K562 (cell line): ENCODE measurements at places on chromosomes 5 and 9. TPM values are rescaled to one million over a fixed set of nuclear protein-coding genes. Genes with fewer than 3 reads are reported as not detected.

DNA sequence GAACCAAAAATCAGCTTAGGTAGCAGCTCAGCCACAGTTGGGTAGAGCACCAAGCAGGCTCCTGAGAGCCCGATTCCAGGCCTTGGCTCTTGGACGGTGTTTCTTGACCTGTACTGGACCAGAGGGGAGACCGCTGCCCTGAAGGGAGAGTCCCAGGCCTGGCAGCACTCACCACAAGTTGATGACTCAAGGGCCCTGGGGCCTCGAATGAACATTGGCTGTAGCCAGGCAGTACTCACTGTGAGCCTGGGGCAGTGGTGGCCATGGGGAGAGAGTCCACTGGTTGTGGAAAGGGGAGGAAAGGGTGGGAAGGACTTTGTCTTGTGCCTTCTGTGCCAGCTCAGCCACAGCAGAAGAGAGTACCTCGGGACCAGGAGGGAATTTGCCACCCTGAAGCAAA lies 166.1 kb downstream of the EDIL3 start:
- no peak overlapping the region for H3K27ac ChIP-seq
- no peak for DNase-seq
- no peaks in the 10 kb centered on the region for H3K36me3 ChIP-seq
- H3K27me3 ChIP-seq = no peaks in the 10 kb centered on the region

GRCh38 chr9:107942291-107942690 lies 452.7 kb upstream of the KLF4 start:
- H3K36me3 ChIP-seq = no peaks in the 10 kb centered on the region
- H3K4me1 ChIP-seq = peaks cover 6% of the 10 kb centered on the region; the same call in 2 of the 3 replicates
- H3K27ac ChIP-seq = no peak overlapping the region
- no peak for DNase-seq

NR6A1 gene
- total RNA-seq = 55.4 and 56.7 TPM in 2 replicates

NUDT12 gene
- total RNA-seq = 15.5 and 17.6 TPM in 2 replicates

GRCh38 chr9:15485836-15486666 lies 24.7 kb downstream of the PSIP1 start:
- peaks cover 50% of the 10 kb centered on the region for H3K36me3 ChIP-seq
- H3K4me1 ChIP-seq = no peaks in the 10 kb centered on the region
- no peak overlapping the region for H3K27ac ChIP-seq

LHX6 gene
- 13.4 and 14.0 TPM in 2 replicates for total RNA-seq

- no peak overlapping the region for H3K4me3 ChIP-seq
- no peak for DNase-seq
- H3K27ac ChIP-seq = no peak overlapping the region
- H3K27me3 ChIP-seq = peaks cover 31% of the 10 kb centered on the region
Observed at GRCh38 chr5:81359108-81359507, 34.8 kb downstream of the ACOT12 start.

SLC6A19 gene
- 1.3 and 1.6 TPM in 2 replicates for total RNA-seq

- no peak overlapping the region for H3K27ac ChIP-seq
- no peaks in the 10 kb centered on the region for H3K27me3 ChIP-seq
- no peak for DNase-seq
- H3K4me1 ChIP-seq = no peaks in the 10 kb centered on the region
Observed at GRCh38 chr5:160685219-160685618, 166.8 kb downstream of the ATP10B start.

DNA sequence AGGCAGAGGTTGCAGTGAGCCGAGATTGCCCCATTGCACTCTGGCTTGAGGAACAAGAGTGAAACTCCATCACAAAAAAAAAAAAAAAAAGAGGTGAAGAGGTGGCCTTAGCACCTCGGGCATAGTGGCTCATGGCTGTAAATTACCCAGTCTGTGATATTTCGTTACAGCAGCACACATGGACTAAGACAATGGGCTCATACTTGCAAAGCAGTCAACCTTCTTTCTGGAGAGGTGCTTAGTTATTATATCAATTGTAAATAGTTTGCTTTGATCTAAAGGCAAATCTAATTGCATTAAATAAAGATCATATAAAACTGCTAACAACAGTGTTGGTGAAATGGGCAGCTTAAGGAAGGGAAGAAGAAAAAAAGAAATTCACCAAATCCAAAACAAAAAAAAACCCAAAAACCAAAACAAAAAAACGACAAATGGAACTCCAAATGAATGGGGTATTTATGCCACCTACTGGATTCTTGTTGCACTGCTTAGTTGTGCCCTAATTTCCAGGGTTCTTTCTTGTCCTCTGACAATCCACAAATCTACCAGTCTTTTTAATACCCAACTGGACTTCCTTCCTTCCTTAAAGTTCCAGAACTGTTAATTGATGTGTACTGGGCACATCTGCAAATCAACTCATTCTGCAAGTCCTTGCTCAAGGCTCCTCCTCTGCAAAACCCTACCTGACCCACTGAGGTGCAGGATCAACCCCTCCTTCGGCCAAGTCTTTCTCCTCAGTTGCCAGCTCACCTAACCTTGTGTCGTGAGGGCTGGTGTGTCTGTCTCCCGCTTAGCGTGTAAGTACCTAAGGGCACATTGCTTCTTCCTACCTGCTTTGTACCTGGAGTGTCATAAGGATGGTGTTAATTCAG lies 35.0 kb upstream of the DMRT1 start:
- H3K36me3 ChIP-seq = no peaks in the 10 kb centered on the region
- DNase-seq = no peak
- no peak overlapping the region for H3K27ac ChIP-seq

GRCh38 chr5:78929833-78930232 lies 55.3 kb downstream of the ARSB start:
- no peaks in the 10 kb centered on the region; the same call in 2 of the 3 replicates for H3K27me3 ChIP-seq
- no peak overlapping the region for H3K4me3 ChIP-seq
- no peak overlapping the region for H3K27ac ChIP-seq

DNA sequence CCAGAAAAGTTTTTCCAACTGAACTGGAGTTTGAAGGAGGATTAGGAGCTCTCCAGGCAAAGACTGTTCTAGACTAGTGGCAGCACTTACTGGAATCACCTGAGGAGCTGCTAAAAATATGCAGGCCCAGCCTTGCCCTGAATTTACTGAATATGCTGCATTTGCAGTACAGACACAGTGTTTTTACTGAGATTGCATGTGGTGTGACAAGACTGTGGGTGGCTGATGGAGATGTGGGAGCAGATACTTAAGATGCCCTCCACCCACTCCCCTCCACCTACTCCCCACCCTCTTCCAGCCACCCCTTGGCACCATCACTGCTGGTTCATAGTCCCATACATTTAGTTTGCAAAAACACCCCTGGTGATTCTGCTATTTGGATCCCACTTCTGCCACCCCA lies 64.1 kb upstream of the HRH2 start:
- no peaks in the 10 kb centered on the region for H3K4me1 ChIP-seq
- peaks cover 33% of the 10 kb centered on the region for H3K27me3 ChIP-seq
- H3K36me3 ChIP-seq = no peaks in the 10 kb centered on the region
- DNase-seq = no peak
- no peak overlapping the region for H3K27ac ChIP-seq
